ENCODE measurements at places on chromosomes 12 and 14. TPM values are rescaled to one million over a fixed set of nuclear protein-coding genes. Genes with fewer than 3 reads are reported as not detected.

Gene INHBC
- total RNA-seq, result not detected

Gene CIROP
- not detected for total RNA-seq

Gene ADCY4
- not detected for total RNA-seq

Gene LMO3
- not detected for total RNA-seq

Gene TRIM9
- 8.3 TPM for total RNA-seq

Gene TCL1B
- total RNA-seq, result not detected

Gene CCDC92
- 22.9 TPM for total RNA-seq

Gene TNS2
- 20.4 TPM for total RNA-seq

Gene STYX
- 5.1 TPM for total RNA-seq

Gene SERPINA12
- total RNA-seq, result not detected

Gene SERPINA10
- total RNA-seq, result not detected

Gene NTN4
- total RNA-seq, result 57.2 TPM

Gene RNFT2
- 2.2 TPM for total RNA-seq

Gene LAG3
- total RNA-seq, result 1.1 TPM

Gene TMEM229B
- 0.22 TPM for total RNA-seq

Gene LRP1
- total RNA-seq, result 16.3 TPM

Gene GPX2
- total RNA-seq, result 242 TPM
